ENCODE measurements at places on chromosomes 11 and 22.

GRCh38 chr11:72583177-72583553 is 91.1 kb downstream of the PDE2A start:
- no peak for DNase-seq

DNA sequence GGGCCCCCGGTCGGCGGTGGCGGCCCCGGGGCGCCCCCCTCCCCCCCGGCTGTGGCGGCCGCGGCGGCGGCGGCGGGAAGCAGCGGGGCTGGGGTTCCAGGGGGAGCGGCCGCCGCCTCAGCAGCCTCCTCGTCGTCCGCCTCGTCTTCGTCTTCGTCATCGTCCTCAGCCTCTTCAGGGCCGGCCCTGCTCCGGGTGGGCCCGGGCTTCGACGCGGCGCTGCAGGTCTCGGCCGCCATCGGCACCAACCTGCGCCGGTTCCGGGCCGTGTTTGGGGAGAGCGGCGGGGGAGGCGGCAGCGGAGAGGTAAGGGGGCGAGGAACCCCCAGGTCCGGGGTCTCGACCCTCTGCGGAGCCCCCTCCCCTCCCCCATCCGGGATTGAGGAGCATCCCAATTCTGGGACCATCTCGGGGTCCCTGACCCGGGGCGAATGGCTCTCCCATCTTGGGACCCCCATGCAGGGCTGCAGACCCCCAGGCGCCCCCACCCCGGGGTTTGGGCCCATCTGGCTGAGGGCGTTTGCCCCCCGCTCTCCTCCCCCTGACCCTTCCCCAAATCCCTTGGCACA is 431 bp downstream of the KMT2A start:
- DNase-seq = no peak

DNA sequence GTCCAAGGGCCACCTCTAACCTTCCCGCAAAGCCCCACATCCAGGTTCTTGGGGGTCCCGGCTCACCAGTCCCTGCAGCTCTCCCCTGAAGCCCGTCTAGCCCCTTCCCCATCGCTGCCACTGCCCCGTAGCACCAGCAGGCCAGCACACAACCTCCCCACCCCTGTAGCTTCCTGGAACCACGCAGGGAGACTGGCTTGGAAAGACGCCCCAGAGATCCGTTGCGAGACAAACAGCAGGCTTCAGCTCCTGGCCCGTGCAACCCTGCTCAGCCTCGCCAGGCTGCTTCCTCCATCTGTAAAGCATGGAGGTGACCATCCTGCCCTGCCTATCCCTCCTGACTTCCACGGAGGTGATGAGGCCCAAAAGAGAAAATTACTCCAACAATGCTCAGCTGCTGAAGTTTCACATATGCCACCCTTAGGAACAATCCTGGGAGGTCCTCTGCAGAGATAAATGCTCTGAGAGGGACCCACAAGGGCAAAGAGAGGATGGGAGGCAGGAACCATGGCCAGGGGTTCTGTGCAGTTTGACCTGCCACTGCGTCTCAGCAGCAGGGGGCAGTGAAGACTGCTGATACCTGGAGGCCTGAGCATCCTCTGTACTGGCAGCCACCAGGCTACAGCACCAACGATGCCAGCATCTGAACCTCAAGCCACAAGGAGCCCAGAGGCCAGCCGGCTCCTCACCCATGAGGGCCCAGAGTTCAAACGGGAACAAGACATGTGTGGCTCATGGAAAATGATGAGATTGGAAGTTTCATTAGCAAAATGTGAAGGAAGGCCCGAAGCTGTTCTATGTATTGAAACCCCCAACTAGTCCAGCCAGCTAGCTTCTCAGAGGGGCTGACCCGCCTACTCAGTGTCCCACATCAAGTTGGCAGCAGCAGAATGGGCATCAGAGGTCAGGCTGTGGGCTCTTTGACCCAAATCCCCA is 16.1 kb downstream of the DGCR2 start:
- no peak for DNase-seq

GRCh38 chr22:25067851-25068421 is 115.4 kb downstream of the KIAA1671 start:
- DNase-seq = peak; percentile 55

- DNase-seq = no peak
Observed at GRCh38 chr11:33525789-33526188, 174.8 kb downstream of the C11orf91 start.

DNA sequence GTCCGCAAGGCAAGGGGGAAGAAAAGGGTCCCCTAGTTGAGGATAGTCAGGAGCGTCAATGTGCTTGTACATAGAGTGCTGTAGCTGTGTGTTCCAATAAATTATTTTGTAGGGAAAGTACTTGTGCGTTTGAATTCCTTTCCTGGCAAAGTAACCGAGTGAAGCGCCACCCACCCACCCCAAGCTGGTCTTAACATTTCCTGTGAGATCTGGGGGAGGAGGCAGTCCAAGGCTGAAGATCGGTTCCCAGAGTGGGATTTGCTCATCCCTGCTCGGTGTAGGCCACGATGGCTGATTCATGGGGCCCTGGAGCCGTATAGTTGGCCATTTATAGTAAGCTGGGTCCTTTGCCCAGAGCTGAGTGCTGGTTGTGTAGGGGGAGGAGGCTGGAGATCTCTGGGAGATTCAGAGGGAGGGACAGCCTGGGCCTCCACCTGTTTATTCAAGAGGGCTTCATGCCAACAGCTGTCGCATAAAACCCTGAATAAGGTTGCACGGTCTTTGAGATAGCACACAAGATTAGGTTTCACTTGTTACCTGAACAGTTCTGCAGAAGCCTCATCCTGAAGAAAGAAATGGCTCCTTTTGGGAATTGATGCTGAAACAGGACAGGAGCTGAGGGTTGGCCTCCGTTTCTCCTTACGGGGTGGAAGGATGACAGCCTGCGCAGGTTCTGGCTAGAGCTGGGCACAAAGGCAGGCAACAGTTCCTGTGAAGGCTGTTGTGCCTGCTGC is 2.4 kb downstream of the ATF4 start:
- no peak for DNase-seq

DNA sequence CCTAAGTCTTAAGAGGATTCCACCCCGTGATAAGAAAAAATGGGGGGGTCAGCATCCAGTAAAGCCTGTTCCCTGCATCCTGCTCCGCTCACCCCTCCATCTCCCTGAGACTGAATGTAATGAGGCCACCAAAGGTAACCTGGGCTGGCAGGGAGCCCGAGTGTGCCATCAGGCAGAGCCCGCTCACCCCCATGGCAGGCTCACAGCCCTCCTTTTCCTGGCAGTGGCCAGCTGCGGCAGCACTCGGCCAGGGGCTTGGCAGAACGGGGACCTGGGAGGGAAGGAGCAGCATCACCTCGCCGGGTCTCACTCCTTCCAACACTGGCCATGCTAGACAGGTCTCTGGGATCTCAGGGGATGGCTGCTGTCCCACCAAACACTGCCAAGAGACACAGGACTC is 64.4 kb downstream of the PRDM11 start:
- DNase-seq = no peak

DNA sequence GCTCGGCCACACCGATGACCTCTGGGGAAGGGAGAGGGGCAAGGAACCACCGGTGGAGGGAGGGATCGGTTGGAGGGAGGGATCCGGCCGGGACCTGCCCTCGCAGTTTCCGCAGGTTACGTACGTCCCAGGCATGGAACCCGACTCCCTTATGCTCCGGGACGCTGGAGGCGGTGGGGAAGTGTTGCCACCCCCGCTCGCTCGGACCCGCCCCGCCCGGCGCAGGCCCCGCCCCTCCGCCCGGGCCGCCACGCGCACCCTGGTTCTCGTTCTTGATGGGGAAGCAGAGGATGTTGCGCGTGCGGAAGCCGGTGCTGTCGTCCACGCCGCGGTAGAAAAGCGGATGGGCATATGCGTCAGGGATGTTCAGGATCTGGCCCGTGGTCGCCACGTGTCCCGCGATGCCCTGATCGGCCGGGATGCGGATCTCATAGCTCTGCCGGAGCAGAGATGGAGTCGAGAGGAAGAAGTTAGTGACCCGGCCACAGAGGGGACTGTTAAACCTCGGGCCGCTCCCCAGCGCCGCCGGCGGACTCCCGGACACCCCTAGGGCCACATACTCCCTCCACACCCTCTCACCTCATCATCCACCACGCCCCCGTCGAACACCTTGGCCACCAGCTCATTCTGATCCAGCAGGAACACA is 89.8 kb downstream of the PDE2A start:
- no peak for DNase-seq

GRCh38 chr22:31897842-31898805 is 46.2 kb upstream of the YWHAH start:
- DNase-seq = no peak

GRCh38 chr22:27576815-27577573 is 224.6 kb downstream of the MN1 start:
- no peak for DNase-seq

DNA sequence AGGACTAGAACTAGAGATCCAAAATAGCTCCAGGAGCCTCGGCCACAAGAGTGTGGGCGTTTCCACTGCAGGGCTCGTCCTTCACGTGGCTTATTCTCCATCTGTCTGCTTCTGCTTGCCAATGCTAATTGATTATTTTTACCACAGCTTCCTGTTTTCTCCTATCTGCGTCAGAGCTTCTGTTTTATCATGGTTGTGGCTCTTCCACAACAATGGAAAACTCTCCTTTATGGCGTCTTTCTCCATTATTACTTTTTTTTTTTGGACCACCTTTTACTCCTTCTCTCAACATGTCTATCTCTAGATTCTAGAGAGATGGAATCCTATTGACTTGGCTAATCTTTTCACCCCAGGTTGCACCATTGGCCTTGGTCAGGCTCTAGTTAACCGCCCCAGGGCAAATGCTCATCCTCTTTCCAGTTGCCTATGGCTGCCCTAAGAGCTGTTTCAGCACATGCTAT is 25.9 kb downstream of the CAT start:
- DNase-seq = no peak

GRCh38 chr22:29071261-29072045 is 1.4 kb upstream of the KREMEN1 start:
- no peak for DNase-seq

DNA sequence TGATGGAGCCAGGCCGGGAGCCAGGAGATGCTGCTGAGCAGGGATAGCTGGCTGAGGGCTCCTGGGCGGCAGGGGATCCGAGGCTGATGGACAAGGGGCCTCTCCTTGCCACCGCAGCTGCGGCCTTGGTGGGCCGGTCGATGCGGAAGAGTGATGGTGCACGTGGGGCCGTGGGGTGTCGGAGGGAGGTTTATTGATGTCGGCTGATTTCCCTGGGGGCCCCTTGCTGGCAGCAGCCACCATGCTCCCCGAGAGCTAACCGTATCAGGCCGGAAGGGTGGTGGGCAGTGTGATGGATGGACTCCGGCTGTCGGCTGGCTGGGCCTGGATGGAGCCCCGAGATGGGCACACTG is 31.0 kb upstream of the CCDC188 start:
- no peak for DNase-seq

DNA sequence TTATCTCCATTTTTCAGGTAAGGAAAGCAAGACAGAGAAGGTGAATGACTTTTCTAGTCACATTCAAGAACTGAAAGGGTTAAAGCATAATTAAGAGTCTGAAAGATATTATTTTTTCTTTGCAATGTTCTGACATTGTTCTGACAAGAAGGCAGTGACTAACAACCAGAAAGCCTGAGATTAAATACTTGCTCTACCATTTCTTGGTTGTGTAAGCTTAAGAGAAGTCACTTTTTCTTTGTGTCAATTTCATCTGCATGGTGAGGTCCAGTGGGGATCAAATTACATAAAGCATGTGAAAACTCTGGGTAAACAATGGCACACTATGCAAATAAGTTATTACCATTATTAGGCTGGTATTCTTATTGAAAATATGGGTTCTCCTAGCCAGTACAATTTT is 73.7 kb downstream of the PHF21A start:
- no peak for DNase-seq

DNA sequence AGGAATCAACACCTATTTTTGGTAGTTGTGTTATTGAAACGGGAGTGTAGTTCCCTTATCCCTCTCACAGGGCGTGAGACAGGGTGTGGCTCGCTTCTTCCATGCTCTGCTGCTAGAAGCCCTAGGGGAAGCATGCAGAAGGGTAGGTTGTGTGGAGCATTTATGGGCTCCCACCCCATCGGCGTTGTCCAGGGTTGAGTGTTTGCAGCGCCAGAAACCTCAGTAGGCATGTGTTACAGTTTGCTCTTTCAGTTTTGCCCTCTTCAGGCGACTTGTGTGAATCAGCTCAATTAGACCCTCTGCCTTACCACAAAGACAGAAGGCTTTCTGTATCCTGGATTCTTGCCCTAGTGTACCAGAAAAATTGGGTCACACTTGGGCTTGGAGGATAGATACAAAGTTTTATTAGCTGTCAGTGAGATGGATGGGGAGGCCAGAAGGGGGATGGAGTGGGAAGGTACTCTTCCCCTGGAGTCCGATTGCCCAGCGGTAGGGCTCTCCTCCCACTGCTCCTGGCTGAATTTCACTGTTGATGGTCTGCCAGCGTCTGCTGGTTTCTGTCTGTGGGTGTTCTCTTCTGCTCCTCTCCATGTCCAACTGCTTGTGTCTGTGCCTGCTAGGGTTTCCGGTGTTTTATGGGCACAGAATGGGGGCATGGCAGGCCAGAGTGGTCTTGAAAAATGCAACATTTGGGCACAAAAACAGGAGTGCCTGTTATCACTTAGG is 358.3 kb upstream of the CTSC start:
- no peak for DNase-seq

GRCh38 chr11:78189174-78189724 is 530 bp downstream of the USP35 start:
- DNase-seq = no peak

DNA sequence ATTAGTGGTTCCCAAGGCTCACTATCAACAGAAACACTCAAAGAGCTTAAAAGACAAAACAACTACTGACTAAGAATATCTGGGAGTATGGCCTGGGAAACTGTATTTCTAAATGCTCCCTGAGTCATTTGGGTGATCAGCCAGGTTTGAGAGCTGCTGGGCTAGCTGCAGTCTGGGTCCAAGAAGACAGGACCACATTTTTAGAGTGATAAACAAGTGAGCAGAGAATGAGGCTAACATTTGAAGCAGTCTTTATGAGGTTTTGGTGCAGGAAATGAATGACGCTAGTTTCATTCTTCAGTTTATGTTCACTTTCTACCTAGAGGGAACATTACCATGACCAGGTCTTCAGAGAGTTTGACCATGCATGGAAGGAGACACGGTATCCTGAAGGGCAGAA is 97.7 kb downstream of the TEAD1 start:
- DNase-seq = no peak

DNA sequence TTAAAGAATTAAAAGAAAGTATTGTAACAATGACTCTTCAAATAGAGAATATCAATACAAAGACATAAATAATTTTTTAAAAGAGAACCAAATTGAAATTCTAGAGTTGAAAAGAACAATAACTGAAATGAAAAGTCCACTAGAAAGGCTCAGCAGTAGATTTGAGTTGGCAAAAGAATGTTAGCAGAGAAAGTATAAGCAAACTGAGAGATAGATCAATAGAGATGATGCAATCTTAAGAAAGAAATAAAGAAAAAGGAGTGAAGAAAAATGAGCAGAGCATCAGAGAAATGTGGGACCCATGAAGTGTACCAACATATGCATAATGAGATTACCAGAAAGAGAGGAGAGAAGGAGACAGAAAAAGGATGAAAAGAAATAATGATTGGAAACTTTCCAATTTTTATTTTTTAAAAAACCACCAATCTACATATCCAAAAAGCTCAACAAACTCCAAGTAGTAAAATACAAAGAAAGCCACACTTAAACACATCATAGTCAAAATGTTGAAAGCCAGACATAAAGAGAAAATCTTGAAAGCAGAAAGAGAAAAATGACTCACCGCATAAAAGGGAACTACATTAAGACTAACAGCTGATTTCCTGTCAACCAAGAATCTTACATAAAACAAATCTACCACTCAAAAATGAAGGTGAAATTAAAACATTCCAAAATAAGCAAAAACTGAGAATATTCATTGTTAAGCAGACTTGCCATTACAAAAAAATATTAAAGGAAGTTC is 20.9 kb downstream of the NCF4 start:
- DNase-seq = no peak

GRCh38 chr11:17418444-17419081 is 30.1 kb upstream of the KCNJ11 start:
- no peak for DNase-seq
